ENCODE measurements at places on chromosomes 13 and 19.

- DNase-seq = no peak
Measured at GRCh38 chr19:53504885-53505284, 33.1 kb upstream of the ZNF331 start.

DNA sequence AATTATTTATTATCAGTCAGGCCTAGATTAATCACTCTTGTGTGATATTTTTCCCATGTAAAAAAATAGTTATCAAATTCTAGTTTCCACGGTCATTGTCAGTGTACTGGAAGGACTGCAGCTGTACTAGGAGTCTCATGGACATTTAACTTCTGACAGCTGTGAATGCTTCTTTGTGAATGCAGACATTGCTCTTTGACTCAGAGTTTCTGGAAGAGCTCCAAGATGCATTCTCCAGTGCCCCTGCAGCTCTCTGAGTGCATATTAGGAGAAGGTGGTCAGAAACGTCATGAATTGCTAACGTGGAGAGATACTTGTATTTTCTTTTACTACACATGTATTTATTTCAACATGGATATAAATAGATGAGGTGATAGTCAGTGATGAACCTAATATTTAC, 9.7 kb upstream of the SLITRK5 start:
- DNase-seq = no peak

- no peak for DNase-seq
Measured at GRCh38 chr13:28864544-28864943, 44.4 kb downstream of the MTUS2 start.

- no peak for DNase-seq
Measured at GRCh38 chr19:7887408-7888144, 734 bp upstream of the LRRC8E start.

GRCh38 chr13:111521030-111521429, 200.6 kb downstream of the TEX29 start:
- no peak for DNase-seq

DNA sequence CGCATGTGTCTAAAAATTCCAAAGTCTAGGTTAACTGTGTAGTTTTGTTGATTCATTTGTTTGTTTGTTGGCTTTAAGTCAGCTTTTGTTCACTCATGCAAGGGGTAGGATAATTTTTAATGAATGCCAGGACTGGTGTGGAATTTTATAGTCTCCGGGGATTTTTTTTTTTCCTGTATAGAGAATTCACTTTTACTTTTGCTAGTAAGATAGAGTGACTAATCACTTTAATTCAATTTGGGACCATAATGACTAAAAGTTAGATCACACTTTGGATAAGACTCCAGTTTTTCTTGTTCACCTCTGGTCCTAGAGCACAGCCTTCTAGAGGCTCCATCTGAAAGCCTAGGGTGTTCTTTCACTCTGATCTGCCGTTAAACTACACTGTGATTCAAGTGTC, 1690.0 kb downstream of the PCDH9 start:
- no peak for DNase-seq

DNA sequence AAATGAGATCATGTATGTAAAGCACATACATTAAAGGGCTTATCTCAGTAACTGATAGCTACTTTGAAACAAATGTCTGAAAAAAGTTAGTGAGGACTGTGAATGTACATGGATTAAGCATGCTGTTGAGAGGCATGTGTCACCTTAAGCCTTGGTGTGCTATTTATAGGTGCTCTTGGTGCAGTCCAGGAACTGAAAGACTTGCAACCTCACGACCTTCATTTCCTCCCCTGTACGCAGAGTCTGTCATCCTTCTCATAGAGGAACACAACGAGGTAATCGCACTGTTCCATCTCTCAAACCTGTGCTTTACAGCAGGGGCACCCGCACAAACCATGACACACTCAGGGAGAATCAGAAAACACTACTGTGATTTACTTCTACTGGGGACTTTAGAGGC, 65.6 kb downstream of the UFM1 start:
- no peak for DNase-seq

GRCh38 chr13:59715611-59716010, 448.1 kb downstream of the DIAPH3 start:
- DNase-seq = no peak

GRCh38 chr13:45191874-45192273, 9.0 kb downstream of the KCTD4 start:
- no peak for DNase-seq

- DNase-seq = no peak
Measured at GRCh38 chr13:29324601-29325000, 270.9 kb downstream of the SLC7A1 start.

All from T-helper 22 cell (primary cell).